ENCODE measurements at places on chromosomes 7 and 10.

DNA sequence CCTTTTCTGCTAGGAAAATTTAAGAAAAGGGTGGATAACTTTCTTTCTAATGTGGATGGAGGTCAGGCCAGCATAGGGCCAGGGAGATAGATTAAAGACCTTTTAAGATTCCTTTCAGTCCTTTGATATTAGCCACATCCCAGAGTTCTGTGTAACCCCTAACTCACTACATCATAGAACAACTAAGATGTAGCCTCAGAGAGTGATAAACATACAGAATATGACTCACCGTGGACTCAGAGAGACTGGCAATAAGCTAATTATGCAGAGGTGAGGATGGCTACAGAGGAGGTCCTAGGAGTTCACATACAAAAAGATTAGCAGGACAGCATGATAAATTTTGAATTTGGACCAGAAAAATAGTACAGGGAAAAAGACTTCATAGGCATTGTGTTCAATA, 141.0 kb downstream of the AOAH start:
- no peak for DNase-seq

- no peak for DNase-seq
These were observed 67.7 kb upstream of the NEUROD6 start for GRCh38 chr7:31408140-31408729.

- DNase-seq: no peak
These were observed 6.7 kb downstream of the CEP55 start for GRCh38 chr10:93503075-93503474.

- DNase-seq: no peak
These were observed 404.2 kb downstream of the THSD7A start for GRCh38 chr7:11427686-11428273.

DNA sequence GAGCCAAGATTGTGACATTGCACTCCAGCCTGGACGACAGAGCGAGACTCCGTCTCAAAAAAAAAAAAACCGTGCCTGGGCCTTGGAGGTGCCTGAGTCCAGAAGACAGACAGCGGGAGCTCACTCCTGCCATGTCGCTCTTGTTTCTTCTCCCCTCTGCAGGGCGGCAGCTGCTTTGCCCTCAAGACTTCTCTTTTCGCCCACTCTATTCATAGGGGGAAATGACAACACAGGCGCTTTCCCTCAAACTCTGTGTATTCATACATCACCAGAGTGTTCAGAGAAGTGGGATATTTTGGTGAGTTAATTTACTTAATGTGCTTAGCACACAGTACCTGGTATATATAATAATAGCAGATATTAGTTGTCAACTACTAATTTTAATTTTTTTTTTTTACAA, 44.5 kb downstream of the FOXK1 start:
- DNase-seq: no peak

- DNase-seq: no peak
These were observed 6.5 kb downstream of the SCART1 start for GRCh38 chr10:133460208-133460769.

GRCh38 chr7:31663072-31663471, 23.9 kb upstream of the PPP1R17 start:
- no peak for DNase-seq

DNA sequence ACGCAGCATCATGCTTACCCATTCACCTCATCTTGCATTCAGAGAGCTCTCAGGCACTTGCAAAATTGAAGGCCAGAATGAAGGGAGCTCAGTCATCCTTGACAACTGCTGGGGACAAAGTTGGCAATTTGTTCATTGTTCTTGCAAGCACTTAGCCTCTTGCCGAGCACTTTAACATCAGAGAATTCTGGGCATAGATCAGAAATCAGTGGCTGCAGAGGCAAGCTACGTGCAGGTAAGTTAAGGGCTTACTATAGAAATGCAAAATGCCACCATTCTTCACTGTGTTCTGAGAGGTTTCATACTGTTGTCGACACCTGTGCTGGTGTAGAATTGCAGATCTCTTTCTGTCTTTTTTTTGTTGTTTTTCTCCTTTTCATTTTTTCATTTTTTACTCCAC, 84.1 kb upstream of the INSYN2A start:
- DNase-seq: no peak

- no peak for DNase-seq
These were observed 18.8 kb upstream of the TLL2 start for GRCh38 chr10:96532523-96532922.

GRCh38 chr7:100208911-100209408, 10.8 kb upstream of the PVRIG start:
- DNase-seq: peak; percentile 54

DNA sequence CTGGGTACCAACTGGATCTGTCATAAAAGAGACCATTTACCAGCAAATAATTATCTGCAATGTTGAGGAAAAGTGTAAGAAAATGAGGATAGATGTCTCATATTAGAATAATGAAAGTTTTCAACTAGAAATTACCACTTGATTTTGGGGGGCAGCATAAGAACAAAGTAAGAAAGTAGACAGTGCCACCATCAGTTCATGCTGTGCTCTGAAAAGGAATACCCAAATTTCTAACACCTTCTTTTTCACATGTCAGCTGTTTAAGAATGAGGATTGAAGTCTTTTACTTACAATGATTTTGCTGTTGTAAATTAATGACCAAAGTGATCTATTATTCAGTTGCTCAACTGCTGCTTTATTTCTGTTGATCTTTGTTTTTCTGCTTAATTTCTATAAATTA, 578.3 kb downstream of the ETV1 start:
- DNase-seq: no peak

GRCh38 chr10:48317321-48317990, 11.0 kb downstream of the MAPK8 start:
- DNase-seq: no peak

Data from NK-92 treated with Interleukin-12 subunit alpha and Interleukin-12 subunit beta, amount 100 ng/mL, for 24 hours (cell line).